ENCODE measurements at places on chromosomes 6 and 20. TPM values are rescaled to one million over a fixed set of nuclear protein-coding genes. Genes with fewer than 3 reads are reported as not detected.

The GABRR1 gene
- total RNA-seq: not detected

The CYP39A1 gene
- 0.44 TPM for total RNA-seq

The SMLR1 gene
- not detected for total RNA-seq

The RBBP8NL gene
- not detected for total RNA-seq

The KHDC1L gene
- not detected for total RNA-seq

The MAN1A1 gene
- 131 TPM for total RNA-seq

The ORC3 gene
- total RNA-seq: 30.2 TPM

The PRR18 gene
- not detected for total RNA-seq

The ME1 gene
- total RNA-seq: 25.8 TPM

The FKBP5 gene
- 14.5 TPM for total RNA-seq

The SDCBP2 gene
- total RNA-seq: 1.5 TPM

The TMC2 gene
- not detected for total RNA-seq

The SALL4 gene
- 0.25 TPM for total RNA-seq
